Posterior cingulate gyrus (tissue), 11 donors: ENCODE measurements at places on chromosomes 2 and 18.

DNA sequence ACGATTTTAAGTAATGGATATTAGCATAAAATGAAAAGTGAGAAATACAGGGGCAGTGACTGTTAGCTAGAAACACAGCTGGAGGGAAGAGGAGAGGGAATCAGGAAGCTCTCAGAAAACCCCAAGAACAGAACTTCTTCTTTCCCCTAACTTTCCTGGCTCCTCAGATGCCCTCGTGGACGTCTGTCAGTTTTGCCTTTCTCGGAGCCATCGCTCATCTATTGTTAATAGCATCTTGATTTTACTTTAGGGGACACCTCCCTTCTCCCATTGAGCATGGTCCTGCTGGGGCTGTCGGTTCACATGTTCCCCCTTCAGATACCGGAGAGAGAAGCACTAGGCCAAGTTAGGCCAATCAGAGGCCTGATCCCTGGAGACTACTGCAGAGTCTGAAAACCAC, 2.3 kb upstream of the PLEK start:
- DNase-seq: no peak

- DNase-seq: no peak
Measured at GRCh38 chr2:129806990-129807389, 172.5 kb upstream of the RAB6C start.

DNA sequence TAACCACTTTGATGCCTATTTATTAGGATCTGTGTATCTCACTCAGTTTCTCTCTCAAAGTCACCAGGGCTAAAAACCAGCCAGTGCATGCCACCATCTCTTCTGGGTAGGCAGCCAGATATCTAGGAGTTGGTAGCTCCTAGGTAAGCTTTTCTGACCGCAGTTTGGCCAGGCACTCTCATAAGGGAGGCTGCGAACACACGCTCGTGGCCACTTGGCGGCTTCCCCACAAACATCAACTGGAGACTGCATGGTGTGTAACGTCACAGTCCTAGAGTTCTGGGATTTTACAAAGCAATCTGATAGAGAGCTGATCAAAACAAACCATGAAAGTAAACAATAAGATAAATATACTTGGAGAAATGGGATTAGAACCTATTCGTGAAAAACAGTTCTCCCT, 424.3 kb upstream of the ACVR2A start:
- DNase-seq: peak; percentile 59

DNA sequence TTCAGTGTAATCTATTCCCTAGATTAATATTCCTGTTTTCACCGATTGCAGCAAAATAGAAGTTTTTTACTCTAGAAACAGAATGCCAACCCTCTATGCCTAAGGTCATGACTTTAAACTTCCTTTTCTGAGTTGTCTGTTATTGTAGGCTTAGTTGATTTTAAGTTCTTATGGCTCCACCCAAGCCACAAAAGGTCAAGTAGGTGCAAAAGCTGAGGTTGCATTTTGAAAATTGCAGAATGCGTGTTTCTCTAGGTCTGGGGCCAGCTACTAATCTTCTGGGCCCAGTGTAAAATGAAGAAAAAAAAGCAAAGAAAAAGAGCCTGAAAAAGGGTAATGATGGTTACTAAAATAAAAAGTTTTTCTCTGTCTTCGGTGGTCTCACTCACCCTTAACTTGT, 635.7 kb upstream of the FAM98A start:
- no peak for DNase-seq

GRCh38 chr2:29615183-29615582, 306.2 kb downstream of the ALK start:
- no peak for DNase-seq
